ENCODE measurements at places on chromosomes 11 and 22.
A peak's percentile ranks its signal among the peaks of the same experiment; 100 is the strongest.

DNA sequence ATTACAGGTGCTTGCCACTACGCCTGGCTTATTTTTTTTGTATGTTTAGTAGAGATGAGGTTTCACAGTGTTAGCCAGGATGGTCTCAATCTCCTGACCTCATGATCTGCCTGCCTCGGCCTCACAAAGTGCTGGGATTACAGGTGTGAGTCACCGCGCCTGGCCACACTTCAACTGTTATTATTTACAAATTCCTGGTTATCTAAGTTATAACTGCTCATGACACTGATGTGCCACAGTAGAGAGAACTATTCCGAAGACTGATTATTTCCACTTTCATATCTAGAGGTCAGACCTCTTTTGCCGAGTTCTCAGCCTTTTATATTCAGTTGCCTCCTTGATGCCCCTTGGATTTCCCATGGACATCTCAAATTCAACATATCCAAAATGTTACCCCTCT lies 3.9 kb upstream of the NUP160 start:
- no peak for DNase-seq

- peak; percentile 74 for DNase-seq
Measured at GRCh38 chr22:26321469-26321913, 107.6 kb upstream of the ASPHD2 start.

DNA sequence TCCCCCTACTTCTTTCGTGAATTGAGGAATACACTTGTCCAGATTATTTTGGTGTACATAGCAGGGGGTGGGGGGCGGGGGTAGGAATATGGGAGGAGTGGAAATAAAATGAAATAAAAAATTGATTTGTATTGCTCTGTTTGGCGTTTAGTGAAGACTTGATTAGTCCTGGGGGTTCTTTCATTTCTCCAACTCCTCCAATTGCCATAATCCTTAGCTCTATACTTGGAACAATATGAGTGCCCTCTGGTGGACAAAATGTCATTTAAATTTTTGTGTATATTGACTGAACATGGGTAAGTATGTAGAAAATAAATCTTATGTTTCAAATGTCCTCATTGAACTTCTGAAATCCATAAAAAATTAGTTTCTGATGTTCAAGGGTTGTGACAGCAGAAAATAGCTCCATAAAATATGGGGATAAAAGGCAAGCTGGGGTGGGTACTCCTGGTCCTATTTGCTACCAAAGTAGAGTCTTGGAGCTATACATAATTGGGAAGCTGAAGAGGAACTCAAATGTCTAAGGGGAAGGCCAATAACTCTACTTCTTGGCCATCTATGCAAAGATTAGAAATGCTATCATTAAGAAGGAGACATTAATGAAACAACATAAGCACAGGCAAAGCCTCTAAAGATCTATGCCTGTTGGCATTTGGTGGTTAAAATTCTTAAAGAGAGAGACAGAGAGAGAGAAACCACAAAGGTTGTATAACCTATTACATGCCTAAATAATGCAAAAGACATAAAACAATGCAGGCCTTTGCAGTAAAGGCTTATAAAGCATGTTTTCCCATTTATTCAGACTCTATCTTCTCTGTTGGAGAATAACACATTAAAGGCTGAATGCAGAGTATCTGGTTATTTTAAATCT lies 421.6 kb downstream of the METTL15 start:
- peak; percentile 41 for DNase-seq

GRCh38 chr11:77191429-77191822 lies 63.4 kb downstream of the MYO7A start:
- DNase-seq = no peak

DNA sequence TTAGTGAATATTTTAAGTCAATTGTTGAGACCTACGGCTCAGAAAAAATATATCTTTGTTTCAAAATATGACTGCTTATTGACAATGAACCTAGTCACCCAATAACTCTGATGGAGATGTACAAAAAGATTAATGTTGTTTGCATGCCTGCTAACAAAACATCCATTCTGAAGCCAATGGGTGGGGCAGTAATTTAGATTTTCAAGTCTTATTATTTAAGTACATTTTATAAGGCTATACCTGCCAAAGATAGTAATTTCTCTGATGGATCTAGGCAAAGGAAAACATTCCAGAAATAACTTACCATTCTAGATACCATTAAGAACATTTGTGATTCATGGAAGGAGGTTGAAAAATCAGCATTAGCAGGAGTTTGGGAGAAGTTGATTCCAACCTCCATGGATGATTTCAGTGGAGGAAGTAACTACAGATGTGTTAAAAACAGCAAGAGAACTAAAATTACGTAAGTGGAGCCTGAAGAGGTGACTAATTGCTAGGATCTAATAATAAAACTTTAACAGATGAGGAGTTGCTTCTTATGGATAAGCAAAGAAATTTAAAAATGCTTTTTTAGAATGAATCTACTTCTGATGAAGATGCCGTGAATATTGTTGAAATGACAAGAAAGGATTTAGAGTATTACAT lies 26.4 kb upstream of the OR8D2 start:
- DNase-seq = no peak

- DNase-seq = peak; percentile 76
Measured at GRCh38 chr11:126415128-126415527, 59.6 kb downstream of the ST3GAL4 start.

GRCh38 chr22:19808873-19809478 lies 45.7 kb downstream of the GNB1L start:
- no peak for DNase-seq

- no peak for DNase-seq
Measured at GRCh38 chr11:36228689-36229088, 60.5 kb downstream of the COMMD9 start.

DNA sequence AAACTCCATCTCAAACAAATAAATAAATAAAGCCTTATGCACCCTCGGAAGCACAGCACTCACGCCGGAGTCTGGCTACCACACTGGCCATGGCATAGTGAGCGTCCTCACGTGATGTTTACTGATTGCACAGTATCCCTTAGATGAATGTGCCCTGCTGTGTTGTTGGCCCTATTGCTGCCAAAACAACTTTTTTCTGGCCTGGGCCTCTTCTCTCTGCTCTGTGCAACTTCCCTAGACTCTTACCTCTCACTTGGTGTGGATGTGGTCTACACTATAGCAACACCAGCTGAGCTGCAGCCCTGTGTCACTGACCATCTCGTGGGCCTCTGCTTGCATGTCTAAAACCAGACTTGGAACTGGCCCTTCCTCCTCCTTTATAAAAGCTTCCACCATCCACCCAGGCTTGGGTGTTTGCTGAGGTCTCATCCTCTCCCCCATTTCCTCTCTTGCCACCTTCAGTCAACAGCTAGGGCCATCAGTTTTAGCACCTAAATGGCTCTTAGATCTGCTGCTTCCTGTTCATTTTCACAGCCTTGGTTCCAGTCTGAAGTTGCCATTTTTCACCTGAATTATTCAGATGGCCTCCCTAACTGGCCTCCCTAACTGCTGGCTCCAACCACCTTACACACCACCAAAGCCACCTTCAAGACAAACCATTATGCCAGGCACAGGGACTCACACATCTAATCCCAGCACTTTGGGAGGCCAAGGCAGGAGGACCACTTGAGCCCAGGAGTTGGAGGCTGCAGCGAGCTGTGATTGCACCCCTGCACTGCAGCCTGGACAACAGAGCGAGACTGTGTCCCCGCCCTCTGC lies 9.2 kb downstream of the ZNF74 start:
- DNase-seq = no peak

DNA sequence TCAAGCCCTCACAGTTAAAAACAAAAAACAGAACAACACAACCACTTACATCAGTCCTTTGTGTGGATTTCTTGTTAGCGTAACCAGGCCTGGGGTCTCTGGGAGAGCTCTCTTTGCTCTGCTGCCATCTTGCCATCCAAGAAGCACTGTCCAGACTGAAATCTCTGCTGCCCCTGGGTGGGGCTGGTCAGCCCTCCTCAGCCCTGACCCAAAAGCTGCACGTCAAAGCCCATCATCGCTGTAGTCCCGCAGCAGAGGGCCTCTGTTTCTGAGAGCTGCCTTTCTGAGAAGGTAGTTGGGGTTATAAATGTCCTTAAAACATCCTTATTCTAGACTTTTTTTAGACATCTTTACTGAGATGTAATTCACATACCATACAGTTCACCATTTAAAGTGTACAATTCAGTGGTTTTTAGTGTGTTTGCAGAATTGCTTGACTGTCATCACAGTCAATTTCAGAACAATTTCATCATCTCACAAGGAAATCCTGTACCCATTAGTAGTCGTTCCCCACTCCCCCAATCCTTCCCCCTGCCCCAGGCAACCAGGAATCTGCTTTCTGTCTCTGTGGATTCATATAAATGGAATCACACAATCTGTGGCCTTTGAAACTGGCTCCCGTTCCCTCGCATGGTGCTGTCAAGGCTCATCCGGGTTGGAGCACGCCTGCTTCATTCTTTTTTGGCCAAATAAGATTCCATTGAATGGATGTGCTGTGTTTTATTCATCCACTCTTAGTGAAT lies 94.9 kb downstream of the TBC1D22A start:
- DNase-seq = no peak

DNA sequence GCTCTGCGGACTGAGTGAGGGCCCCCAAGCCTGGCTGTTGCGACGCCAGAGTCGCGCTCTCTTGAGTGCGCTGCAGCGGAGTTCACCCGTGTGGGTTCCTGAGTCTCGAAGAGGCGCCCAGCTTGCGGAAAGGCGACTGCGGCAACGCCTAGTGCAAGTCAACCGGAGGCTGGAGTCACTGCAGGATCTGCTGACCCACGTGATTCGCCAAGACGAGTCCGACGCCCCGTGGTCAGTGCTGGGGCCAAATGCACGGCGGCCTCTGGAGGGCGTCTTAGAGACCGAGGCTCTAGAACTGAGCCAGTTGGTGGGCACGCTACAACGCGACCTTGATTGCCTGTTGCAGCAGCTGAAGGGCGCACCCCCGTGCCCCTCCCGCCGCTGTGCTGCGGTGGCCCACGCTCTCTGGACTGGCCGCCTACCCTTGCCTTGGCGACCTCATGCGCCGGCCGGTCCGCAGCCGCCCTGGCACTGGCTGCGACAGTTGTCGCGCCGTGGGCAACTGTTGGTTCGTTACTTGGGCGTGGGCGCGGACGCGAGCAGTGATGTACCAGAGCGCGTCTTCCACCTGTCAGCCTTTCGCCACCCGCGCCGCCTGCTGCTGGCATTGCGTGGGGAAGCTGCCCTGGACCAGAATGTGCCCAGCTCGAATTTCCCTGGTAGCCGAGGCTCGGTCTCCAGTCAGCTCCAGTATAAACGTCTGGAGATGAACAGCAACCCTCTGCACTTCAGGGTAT lies 32.6 kb downstream of the RRP8 start:
- DNase-seq = no peak

- no peak for DNase-seq
Measured at GRCh38 chr11:110966131-110966530, 253.9 kb upstream of the ARHGAP20 start.

DNA sequence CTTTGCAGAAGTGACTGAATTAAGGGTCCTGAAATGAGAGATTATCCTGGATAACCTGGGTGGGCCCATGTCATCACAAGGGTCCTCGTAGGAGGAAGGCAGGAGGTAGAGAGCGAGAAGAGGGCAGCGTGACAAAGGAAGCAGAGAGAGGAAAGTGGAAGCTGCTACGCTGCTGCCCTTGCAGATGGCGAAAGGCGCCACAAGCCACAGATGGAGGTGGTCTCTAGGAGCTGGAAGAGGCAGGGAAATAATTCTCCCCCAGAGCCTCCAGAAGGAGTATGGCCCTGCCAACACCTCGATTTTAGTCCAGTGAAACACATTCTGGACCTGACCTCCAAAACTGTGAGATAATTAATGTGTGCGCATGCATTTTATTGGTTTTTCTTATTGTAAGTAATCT lies 13.4 kb downstream of the TMEM184B start:
- no peak for DNase-seq

- no peak for DNase-seq
Measured at GRCh38 chr11:10920205-10920604, 62.4 kb upstream of the ZBED5 start.

DNA sequence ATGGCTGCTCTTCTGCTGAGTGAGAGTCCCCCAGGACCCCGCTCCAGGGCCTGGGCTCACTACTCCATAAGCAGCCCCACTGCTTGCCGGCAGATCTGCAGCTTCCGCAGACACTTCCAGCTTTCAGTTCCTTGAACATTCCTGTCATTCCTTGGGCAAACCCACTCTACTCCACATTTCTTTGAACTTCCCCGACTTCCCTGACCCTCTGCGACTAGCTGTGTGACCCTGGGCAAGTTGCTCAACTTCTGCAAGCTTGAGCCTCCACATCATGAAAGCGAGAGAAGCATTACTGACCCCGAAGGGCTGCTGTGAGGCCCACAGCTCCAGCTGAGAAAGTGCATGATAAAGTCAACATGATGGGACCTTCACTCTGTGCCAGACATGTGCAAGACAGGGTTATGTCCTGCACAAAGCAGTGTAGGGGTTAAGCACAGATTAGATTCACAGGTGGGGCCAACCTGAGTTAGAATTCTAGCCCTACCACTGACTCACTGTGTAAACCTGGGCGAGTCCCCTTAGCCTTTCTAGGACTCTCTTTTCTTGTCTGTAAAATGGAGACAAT lies 51.8 kb downstream of the THAP12 start:
- no peak for DNase-seq

DNA sequence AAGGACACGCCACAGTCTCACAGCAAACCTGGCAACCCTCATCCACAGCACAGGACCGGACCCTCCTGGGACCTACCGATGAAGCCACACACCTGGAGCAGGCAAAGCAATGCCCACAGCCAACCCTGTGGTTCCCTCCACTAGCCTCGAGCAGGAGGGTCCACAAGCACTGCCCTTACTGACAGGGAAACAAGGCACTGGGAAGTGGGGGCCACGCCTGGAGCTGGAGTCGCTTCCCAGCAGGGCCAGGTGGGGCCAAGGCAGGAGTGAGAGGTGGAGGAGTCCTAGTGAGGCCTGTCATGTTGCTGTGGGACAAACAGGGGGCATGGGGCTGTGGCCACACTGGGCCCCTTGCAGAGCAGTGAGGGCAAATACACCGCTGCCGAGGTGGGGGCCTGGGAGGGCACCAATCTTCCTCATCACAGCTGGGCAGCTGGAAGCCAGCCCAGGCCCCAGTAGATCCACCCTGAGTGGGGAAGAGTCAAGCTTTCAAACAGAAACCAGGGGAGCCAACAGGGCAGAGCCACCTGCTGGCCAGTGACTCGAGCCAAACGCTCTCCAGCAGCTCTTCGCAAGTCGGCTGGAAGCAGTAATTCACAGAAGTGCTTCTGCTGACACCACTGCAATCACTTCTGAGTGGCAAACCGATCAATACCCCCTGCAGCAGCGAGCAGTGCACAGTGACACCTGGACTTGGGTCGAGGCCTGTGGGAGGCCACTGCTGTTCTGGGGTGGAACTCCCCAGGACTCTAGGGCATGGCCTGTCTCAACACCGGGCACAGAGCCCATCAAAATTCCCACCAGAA lies 13.7 kb downstream of the SULT4A1 start:
- DNase-seq = peak; percentile 56

DNA sequence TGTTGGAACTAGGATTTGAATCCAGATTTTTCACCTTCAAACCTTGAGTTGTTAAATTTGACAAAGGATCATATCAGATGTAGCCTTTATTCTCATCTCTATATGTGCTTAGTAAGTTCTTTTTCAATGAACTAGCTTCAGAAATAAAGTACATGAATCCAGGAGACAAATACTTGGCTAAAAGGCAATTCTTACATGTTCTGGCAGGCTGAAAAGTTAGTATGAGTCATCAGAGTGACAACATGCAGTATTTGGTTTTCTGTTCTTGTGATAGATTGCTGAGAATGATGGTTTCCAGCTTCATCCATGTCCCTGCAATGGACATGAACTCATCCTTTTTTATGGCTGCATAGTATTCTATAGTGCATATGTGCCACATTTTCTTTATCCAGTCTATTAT lies 40.4 kb downstream of the BBOX1 start:
- DNase-seq = no peak

Data from GM03348 (cell line).